ENCODE measurements at places on chromosomes 12 and 14.

GRCh38 chr12:9334041-9334692 is 126.0 kb upstream of the PZP start:
- DNase-seq, result no peak

DNA sequence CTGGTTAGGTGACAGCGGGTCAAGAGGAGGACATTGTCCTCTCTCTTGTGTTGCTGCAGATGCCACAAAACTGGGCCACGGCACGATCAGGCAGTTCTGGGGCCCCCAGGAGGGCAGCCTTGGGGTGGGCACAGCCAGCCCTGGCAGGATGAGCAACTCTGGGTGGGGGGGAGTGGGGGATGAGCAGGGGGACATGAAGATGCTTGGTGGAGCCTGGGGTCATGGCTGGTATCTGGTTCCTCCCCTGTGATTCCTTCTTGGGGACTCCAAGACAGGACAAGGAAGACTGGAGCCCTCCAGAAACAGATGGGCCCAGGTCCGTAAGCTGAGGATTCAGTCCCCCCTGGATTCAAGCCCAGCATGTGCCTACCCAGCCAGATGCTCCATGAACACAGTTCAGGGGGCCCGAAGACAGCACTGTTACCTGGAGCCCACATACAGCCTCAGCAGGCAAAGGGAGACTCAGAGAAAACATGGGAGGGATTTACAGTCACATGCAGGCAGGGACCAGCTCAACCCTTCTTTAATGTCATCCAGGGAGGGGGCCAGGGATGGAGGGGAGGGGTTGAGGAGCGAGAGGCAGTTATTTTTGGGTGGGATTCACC is 10.4 kb downstream of the SERPINA1 start:
- no peak for DNase-seq

- DNase-seq, result no peak
Observed at GRCh38 chr14:36221112-36221511, 44.6 kb upstream of the PTCSC3 start.

DNA sequence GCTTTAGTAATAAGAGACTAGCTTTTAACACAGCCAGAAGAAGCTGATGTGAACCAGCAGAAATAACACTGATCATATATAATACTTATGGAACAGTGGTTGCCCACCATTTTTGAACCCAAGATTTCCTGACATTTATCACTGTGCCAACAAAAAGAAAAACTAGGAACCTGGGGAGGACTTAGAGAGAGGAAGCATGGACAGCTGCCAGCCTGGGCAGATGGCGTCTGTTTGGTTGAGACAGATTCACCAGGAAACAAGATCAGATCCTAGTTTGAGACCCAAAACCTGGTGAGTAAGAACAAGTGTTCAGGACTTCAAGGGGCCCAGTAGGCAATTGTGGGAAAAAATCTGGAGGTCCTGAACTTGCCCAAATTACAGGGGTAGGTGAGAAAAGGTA is 95.3 kb downstream of the BICD1 start:
- no peak for DNase-seq

DNA sequence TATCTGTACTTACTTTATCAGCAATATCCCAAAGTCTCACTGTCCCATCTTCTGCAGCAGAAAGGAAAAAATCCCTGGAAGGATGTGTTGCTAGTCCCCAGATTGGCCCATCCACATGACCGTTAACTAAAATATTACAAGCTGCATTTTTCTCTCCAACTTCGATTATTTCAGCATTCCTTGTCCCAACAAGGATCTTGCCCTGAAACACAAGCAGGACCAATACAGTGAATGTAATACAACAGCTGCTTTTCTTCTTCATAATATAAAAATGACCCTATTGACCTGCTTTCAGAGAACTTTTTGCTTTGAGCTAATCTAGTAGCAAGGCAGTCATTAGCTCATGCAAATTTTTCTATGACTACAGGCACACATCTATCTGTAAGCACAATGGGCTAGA is 58.3 kb downstream of the ZC3H14 start:
- DNase-seq, result no peak

DNA sequence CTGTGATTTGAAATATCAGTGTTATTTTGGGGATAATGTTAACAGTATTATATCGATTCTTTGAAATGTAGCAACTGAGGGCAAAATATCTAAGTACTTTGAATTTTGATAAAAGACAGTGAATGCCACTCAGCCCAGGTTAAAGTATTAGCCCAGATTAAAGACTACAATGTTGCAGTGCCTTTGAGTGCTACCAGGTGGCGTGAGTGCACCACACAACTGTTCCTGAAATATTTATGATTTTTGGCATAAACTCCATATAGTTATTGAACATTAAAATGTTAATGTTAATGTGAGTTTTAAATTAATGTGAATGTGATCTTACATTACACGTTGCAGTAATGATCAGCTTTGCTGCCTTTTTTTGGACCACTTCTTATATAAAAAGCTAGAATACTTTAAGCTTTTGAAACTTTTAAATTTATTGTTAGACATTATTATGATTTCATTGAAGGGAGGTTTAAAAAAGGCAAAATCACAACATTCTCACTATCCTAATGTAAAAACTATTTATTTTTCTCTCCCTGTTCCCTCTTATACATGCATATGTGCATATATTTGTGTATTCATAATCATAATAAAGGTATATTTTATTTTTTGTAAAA is 22.5 kb downstream of the MRPS35 start:
- no peak for DNase-seq

GRCh38 chr14:87813211-87813610 is 179.8 kb downstream of the GALC start:
- no peak for DNase-seq

DNA sequence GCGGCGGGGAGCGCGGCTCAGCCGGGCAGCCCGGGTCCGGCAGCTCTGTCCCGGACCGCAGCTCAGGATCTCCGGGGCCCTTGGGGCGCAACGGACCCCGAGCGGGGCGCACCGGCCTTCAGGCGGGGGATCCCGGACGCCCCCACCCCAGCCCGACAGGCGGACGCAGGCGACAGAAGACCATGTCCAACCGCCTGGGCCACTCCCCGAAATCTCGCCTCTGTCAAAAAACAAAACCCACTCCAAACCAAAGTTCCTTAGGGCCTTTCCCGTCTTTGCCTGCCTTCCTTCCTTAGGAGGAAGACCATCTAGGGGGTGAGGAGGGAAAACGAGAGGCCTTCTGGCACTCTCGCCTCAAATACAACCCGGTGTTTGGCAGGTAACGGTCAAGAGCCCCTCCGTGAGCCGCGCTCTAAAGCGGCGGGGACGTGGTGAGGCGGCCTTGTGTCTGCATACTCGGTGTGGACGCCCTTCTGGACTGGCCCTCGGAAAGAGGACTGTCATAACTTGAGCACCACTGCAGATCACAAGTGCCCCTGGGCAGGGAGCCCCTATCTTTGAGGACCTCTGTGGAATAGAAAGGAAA is 604 bp downstream of the HCFC2 start:
- DNase-seq, result no peak

DNA sequence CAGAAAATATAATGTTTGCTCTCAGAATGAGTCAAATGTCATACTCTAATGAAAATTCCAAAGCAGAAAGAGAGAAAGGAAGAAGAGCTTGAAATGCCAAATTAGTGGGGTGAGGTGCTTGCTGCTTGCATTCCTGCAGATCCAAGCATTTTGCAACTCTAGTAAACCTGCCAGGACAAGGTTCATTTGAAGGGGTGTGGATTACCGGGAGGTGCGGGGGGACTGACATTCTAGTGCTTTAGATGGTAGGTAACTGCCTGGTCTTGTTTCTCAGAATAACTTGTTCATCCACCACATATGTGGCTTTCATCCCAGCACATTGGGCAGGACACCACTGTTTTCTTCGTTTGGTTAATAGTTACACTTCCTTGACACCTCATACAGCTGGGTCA is 144.4 kb downstream of the AKAP6 start:
- DNase-seq, result no peak

DNA sequence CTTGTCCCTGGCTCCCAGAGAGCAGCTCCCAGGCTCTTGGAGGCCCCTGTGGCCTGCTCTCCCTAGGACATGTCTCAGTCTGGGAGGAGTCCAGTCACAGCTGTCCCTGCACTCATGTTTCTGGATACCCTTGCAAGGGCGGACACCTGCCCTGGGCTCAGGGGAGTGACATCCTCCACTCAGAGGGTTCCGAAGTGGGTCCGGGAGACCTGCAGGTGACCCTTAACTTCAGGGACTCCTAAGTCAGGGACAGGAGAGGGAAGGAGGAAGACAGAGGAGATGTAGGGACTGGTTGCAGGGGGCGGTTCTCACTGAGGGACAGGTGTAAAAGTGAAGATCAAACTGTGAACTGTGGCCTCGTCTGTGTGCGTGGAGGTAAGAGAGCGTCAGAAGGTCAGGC is 37.6 kb downstream of the CACNA2D4 start:
- DNase-seq, result no peak

DNA sequence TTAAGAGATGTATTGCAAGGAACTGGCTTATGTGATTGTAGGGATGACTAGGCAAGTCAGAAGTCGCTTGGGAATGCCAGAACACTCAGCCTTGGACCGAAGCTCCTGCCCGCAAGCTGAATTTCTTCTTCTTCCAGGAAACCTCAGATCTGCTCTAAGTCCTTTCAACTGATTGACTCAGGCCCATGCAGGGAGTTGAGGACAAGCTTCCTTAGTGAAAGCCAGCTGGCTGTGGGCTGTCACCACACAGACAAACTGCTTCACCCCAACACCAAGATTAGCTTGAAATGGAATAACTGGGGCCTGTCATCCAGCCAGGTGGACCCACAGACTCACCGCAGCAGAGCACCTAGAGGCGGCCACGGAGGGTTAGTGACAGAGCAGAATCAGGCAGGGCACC is 24.7 kb downstream of the BDKRB2 start:
- no peak for DNase-seq

GRCh38 chr12:6167327-6168280 is 32.6 kb upstream of the CD9 start:
- DNase-seq, result peak; percentile 43
